ENCODE measurements at places on chromosomes 4 and X. TPM values are rescaled to one million over a fixed set of nuclear protein-coding genes. Genes with fewer than 3 reads are reported as not detected.

GRCh38 chr4:106569146-106570031, 200.8 kb upstream of the GIMD1 start:
- no peak overlapping the region for H3K4me3 ChIP-seq
- no peak for DNase-seq
- H3K27me3 ChIP-seq: no peaks in the 10 kb centered on the region
- no peaks in the 10 kb centered on the region for H3K36me3 ChIP-seq

DNA sequence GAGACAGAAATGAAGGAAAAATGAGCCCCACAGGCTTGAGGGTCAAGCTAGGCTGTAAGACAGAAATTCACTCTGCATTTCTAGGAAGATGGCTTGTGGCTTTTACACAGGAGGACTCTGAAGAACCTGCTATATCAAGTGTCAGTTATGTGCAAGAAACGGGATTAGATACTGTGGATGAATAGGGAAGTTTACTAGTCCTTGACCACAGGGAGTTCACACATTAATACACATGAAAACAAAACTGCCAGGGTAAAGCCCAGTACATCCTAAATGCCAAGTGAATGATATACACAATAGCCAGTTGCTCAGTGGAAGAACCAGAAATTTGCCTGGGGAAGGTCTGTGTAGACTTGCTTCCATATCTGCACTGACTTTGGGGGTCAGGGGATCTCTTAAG, 53.5 kb downstream of the TMEM131L start:
- no peak overlapping the region for H3K4me3 ChIP-seq
- peaks cover 37% of the 10 kb centered on the region for H3K4me1 ChIP-seq
- H3K27ac ChIP-seq: no peak overlapping the region
- no peak for DNase-seq
- no peaks in the 10 kb centered on the region for H3K27me3 ChIP-seq
- peaks cover 2% of the 10 kb centered on the region for H3K36me3 ChIP-seq

- peaks cover 7% of the 10 kb centered on the region for H3K4me1 ChIP-seq
- H3K4me3 ChIP-seq: no peak overlapping the region
- DNase-seq: peak; percentile 39
- H3K27ac ChIP-seq: peak overlapping the region; percentile 26
- H3K27me3 ChIP-seq: no peaks in the 10 kb centered on the region
Measured at GRCh38 chr4:128386761-128387599, 99.4 kb upstream of the PGRMC2 start.

The PAK3 gene
- polyA plus RNA-seq: 0.10 TPM

DNA sequence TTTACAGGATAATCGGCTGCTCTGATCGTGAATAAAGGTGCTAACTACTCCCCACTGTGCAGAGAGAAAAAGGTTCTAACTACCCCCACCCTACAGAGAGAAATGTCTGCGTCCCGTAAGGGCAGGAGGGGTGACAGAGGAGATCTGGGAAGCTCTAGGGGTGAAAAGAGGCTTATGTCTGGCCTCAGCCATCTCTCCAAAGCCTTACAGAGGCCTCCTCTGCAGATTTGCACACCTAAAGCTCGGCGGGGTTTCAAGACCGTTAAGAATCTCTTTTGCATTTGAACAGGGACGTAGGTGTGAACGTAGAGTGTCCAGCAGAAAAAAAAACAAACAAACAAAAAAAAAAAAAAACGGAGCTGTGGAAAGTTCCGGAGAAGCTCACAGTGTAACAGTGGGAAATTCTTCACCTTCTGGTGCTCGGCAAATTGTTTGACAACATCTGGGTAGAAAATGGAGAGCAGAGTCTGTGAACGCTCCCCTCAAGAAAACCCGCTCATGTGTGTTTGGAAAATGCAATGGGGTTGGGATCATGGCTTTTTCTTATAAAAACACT, 161.0 kb downstream of the SHOX start:
- DNase-seq: no peak
- H3K27me3 ChIP-seq: no peaks in the 10 kb centered on the region
- H3K27ac ChIP-seq: no peak overlapping the region
- no peaks in the 10 kb centered on the region for H3K4me1 ChIP-seq
- no peak overlapping the region for H3K4me3 ChIP-seq

DNA sequence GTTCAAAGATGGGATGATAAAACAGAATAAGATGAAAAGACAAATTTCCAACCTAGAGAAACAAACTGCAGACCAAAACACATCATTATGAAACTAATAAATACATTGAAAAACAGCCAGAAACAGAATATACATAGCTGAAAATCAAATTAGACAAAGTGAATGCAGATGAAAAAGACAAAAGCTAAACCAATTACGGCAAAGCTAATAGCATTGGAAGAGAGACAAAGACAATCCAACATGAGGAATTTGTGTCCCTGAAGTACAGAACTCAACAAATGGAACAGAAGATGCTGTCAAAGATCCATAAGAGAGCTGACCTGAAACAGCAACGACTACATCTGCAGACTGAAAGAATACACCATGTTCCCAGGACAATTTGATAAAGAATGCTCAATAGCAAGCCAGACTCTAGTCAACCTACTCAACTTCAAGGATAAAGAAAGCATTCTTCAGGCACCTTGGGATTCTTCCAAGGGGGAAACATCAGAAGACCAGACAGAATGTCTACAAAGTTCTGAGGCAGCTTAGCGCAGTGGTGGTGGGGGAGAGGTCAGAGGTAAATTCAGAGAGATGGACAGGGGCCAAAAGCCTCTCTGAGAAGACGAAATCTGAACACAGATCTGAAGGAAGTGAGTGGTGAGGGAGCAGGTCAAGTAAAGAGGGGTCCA, 27.4 kb upstream of the IRAK1 start:
- no peak overlapping the region for H3K4me3 ChIP-seq
- no peak for DNase-seq
- H3K27ac ChIP-seq: peak overlapping the region; percentile 40
- H3K27me3 ChIP-seq: peaks cover 5% of the 10 kb centered on the region
- no peaks in the 10 kb centered on the region for H3K36me3 ChIP-seq

The BEX5 gene
- 11.7 TPM for polyA plus RNA-seq
